ENCODE measurements at places on chromosomes 11 and 22. TPM values are rescaled to one million over a fixed set of nuclear protein-coding genes. Genes with fewer than 3 reads are reported as not detected.

Gene RBM7
- 37.1 TPM for polyA plus RNA-seq

Gene OR8G5
- not detected for polyA plus RNA-seq

Gene APOA1
- polyA plus RNA-seq = 0.34 TPM

Gene OR52R1
- polyA plus RNA-seq = not detected

Gene RTN4R
- polyA plus RNA-seq = 2.5 TPM

Gene LARGE1
- polyA plus RNA-seq = not detected

Gene IFTAP
- 3.8 TPM for polyA plus RNA-seq

Gene PARVA
- 0.18 TPM for polyA plus RNA-seq

Gene POTEH
- not detected for polyA plus RNA-seq

Gene FXYD6
- not detected for polyA plus RNA-seq

Gene KIAA1671
- polyA plus RNA-seq = 0.80 TPM

Gene TCP11L1
- 4.3 TPM for polyA plus RNA-seq

Gene PRG2
- not detected for polyA plus RNA-seq

Gene OR5B2
- not detected for polyA plus RNA-seq

Gene CASP1
- polyA plus RNA-seq = 110 TPM

Gene PRG3
- not detected for polyA plus RNA-seq

Gene ANKK1
- polyA plus RNA-seq = not detected

Gene HTR3A
- not detected for polyA plus RNA-seq

Gene ASPHD2
- 4.9 TPM for polyA plus RNA-seq

Gene NXPE1
- polyA plus RNA-seq = not detected

Gene SHANK3
- polyA plus RNA-seq = not detected

Gene TBC1D22A
- 19.8 TPM for polyA plus RNA-seq

Gene PRSS23
- 0.15 TPM for polyA plus RNA-seq

Gene KRTAP5-1
- not detected for polyA plus RNA-seq

Gene CAPN5
- 1.2 TPM for polyA plus RNA-seq

Gene ENTHD1
- polyA plus RNA-seq = 0.13 TPM

Gene HSPB2
- not detected for polyA plus RNA-seq

Gene YWHAH
- 87.8 TPM for polyA plus RNA-seq

Gene GRIA4
- not detected for polyA plus RNA-seq

Gene SEPTIN3
- polyA plus RNA-seq = not detected

Gene OR52A1
- not detected for polyA plus RNA-seq

Gene OOSP1
- not detected for polyA plus RNA-seq

Gene PIH1D2
- polyA plus RNA-seq = not detected

Gene OSM
- 6.9 TPM for polyA plus RNA-seq

Gene EXPH5
- 0.23 TPM for polyA plus RNA-seq

Gene AGBL2
- polyA plus RNA-seq = 0.72 TPM

Gene PKP3
- polyA plus RNA-seq = 0.75 TPM

Gene GUCY1A2
- not detected for polyA plus RNA-seq

Gene TBX1
- polyA plus RNA-seq = not detected

Gene TMPRSS6
- 0.12 TPM for polyA plus RNA-seq

Gene MMP12
- polyA plus RNA-seq = not detected

Gene ESAM
- 0.55 TPM for polyA plus RNA-seq

Gene SEPTIN5
- polyA plus RNA-seq = not detected

Gene FGF3
- polyA plus RNA-seq = not detected

Gene GAS2L1
- not detected for polyA plus RNA-seq

Gene SAA2
- polyA plus RNA-seq = not detected

Gene SAA4
- polyA plus RNA-seq = not detected

Gene NFAM1
- polyA plus RNA-seq = 0.11 TPM

Gene NAALADL1
- 27.8 TPM for polyA plus RNA-seq

Gene OR2AG2
- not detected for polyA plus RNA-seq

Gene IL18
- not detected for polyA plus RNA-seq

Gene DEFB131B
- not detected for polyA plus RNA-seq

Gene SCGB2A2
- not detected for polyA plus RNA-seq

Gene SMIM35
- 1.9 TPM for polyA plus RNA-seq

Gene TMEM109
- 204 TPM for polyA plus RNA-seq

Gene SLC5A1
- polyA plus RNA-seq = not detected

Gene MUC2
- not detected for polyA plus RNA-seq

Data from CD4-positive, CD25-positive, alpha-beta regulatory T cell (primary cell).